ENCODE measurements at places on chromosomes 11 and 22.
A peak's percentile ranks its signal among the peaks of the same experiment; 100 is the strongest.

GRCh38 chr11:66701432-66702240, 23.9 kb upstream of the RBM4B start:
- DNase-seq, result peak; percentile 100

DNA sequence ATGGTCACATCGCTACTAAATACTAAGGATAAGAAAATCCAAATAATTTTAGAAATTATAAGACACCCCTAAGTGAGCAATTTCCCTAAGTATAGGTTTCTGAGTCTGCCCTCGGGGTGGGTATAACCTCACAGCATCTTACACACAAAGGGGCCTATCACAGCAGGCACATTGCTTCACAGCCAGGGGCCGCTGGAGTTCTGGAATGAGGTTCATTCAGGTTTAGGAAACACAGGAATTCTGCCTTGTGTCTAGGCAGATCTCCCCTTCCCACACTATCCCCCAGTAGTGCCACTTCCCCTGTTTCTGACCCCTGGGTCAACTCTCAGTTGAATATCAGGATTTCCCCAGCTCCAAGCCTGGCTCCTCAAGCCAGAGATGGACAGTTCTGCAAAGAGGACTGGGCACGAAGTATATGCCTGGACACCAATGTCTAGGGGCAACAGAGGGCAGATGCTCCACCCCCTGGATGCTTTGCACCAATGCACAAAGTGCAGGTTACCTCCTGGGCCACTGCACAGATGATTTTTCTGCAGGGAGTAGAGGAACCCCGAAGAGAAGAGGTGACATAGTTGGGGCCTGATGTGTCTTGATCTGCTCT, 11.4 kb downstream of the TUBA8 start:
- DNase-seq, result no peak

DNA sequence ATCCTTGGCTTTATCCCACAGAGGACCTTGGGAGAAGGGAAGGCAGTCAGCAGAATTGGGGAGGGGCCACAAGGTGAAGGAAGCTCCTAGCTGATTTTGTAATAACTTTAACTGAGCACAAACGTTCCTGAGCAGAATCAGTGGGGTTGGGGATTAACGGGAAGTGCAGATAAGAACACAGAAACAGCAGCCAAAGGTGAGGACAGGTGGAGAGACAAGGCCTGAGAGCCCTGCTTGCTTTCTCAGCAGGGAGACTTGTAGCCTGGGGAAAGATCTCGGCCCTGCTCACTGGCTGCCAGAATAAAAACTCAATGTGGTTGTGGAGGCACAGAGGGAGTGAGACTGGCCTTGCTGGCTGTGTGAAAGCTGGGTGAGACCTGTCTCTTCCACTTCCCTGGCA, 265.2 kb upstream of the FAT3 start:
- no peak for DNase-seq

DNA sequence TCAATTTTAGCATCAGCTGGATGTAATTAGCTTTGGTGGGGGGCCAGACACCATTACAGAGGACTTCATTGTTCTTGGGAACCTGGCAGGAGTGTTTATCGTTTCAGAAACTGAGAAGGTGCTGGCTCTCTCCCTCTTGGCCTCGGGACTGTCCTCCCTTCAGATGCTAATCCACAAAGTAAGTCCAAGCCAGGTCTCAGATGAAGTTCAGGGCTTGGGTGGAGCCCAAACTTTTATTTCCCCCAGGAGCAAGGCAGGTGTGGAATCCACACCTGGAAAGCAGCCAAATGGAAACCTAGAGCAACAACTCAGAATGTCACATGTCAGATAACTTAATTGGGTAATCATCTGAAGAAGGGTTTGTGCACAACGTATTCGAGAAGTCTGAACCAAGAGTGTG, 119.2 kb downstream of the ME3 start:
- no peak for DNase-seq

DNA sequence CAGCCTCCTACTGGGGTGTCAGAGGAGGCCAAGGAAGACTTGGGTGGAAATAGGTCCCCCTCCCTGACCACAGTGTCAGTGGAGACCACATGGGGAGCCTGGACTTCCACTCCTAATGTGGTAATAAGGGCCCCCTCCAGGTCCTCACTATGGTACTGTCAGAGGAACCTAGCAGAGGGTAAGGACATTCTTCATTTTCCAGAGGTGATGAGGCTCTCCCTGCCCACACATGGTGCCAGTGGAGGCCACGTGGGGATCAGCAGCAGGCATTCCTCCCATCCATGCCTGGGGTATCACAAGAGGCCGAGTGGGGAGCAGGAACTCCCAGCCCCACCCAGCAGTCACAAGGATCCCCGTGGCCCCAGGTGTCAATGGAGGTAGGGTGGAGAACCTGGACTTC, 6.5 kb upstream of the CLDN5 start:
- DNase-seq, result no peak

- DNase-seq, result no peak
These were observed 21.3 kb upstream of the GRAMD4 start for GRCh38 chr22:46598737-46599424.

- DNase-seq, result peak; percentile 62
These were observed 7.6 kb downstream of the NECTIN1 start for GRCh38 chr11:119721129-119722120.

DNA sequence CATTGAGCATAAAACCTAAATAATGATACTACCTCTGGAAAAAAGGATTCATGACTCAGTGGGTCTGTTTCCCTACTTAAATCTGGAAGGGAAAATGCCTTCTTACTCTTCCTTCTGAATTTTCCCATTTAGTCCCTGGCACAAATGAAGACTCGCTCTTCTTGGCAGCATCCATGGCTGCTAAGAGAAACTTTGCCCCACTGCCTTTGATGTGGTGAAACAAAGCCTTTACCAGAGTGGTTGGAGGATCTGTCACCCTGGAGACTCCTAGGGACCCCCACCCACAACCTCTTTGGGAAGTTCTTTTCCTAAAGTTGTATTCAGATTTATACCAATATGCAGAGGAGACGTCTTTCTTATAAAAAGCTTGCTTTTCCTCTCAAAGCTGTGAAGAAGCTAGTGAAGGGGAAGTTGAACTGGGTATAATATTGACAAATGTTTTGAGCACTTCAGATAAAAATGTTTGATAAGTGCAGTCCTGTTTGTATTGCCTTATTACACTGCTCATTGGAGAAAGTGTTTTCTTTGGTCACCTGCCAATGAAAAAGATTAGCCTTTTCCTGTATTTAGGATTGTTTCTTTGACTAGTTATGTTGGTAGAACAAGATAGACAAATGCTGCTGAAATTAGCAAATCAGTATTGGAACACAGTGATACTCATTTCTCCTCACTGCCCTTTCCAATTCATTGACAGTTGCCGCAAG, 77.3 kb downstream of the ARFGAP2 start:
- DNase-seq, result peak; percentile 23

GRCh38 chr11:26028393-26028911, 303.5 kb upstream of the ANO3 start:
- no peak for DNase-seq

GRCh38 chr11:75535071-75535470, 9.3 kb upstream of the GDPD5 start:
- DNase-seq, result no peak

DNA sequence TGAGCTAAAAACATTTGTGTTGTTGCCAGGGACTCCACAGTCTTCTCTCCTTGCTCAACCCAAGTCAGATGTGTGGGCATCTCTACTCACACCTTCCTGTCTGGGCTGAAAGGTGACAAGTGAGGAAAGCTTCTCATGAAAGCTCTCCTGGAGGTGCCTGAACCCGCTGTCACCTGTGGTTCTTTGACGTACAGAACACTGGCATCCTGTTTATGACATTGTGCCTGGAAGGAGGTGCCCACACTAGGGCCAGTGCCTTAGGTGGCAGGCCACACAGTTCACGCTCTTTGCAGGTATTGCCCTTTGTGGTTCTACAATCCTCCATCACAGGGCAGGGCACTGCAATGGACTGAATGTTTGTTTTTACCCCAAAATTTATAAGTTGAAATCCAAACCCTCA, 108.5 kb downstream of the CD44 start:
- DNase-seq, result no peak

- DNase-seq, result no peak
These were observed 5.4 kb downstream of the PCF11 start for GRCh38 chr11:83162377-83162776.

GRCh38 chr11:106507645-106508306, 430.3 kb downstream of the AASDHPPT start:
- no peak for DNase-seq

DNA sequence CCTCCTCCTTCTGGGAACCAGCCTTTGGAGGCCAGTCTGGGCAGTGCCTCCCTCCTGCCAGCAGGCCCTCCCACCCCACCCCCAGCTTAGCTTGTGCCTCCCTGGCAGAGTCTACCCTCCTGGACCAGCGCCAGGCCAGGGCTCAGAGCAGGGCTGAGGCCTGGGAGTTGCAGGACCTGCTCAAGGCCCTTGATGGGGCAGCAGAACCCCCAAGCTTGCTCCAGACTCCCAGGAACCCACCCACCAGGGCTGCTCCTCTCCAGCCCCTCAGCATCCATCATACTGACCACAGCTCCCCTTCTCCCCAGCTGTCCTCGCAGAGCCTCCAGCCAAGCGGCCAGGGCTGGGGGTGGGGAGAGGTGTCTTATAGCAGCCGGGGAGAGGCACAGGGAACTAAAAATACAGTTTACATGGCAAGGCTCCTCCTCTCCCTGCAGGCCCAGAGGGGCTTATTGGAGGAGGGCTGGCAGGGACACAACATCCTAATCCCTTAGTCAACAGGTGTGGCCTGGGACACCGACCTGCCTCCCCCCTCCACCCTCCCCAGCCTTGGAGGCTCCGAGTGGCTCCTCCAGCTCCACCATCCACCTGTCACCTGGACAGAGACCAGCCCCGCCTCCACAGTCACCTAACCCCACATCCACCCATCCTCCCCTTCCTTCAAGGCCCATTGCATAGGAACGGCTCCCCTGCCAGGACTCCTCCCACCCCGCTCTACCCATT, 5.2 kb upstream of the MB start:
- no peak for DNase-seq

- no peak for DNase-seq
These were observed 15.3 kb downstream of the TTC12 start for GRCh38 chr11:113329725-113330124.

DNA sequence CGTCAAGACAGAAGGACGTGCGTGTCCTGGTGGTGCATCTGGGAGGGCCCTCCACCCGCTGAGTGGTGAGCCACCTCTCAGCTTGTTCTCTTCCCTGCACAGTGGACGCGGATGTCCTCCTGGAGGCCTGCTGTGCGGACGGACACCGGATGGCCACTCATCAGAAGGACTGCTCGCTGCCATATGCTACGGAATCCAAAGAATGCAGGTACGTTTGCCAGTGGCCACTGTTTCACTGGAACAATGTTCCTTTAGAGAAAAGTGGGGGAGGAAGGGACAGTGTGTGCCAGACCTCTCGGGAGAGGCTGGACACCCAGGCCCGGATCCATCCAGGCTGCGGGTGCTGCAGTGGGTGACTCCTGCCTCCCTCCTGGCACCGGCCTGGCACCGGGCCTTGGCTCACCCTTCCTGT, 15.9 kb downstream of the FBLN1 start:
- DNase-seq, result no peak

All from HuH-7.5 (cell line).